Stimulated activated CD8-positive, alpha-beta memory T cell treated with anti-CD3 and anti-CD28 coated beads, Interleukin-15, amount 100 ng/mL, for 24 hours (primary cell): ENCODE measurements at places on chromosomes 16 and 17.

GRCh38 chr16:85310868-85311585 lies 198.8 kb upstream of the CIBAR2 start:
- DNase-seq = no peak

- no peak for DNase-seq
These were observed 344.7 kb downstream of the GRIN2A start for GRCh38 chr16:9837481-9837880.

DNA sequence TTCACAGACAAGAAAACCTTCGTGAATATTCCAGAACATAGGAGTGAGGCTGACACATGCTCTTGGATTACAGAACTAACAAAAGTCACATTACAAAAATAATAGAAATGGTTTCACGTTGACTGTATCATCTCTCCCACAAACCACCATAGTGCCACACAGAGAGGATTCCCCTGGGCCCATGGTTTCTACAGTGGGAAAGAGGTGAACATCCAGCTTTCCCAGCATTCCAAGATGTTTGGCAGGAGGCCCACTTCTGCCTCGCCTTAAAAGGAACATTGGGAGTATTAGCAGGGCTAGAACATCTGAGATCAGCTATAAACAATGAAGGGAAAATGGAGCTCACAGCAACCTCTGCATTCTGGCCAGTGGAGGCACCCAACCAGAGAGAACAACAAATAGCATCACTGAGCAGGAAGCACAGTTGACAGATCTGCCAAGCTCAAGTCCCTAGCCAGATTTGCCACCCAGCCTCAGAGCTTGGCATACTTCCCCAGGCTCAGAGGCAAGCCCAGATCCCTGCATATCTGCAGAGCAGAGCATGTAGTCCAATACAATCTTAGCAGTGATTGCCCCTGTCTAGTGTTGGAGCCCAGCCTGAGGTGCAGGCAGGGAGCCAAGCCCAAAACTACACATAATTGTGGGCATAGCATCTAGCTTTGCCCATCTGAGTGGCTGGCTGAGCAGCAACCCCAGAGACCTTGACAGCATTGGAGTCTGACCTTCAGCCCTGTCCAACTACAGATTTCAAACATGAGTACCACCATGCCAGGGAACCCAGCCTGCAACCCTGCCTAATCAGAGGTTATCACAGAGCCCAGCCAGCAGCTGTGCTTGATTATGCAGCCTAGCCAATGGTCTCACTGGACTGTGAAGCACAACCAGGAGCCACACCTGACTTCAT lies 260.4 kb downstream of the CEP112 start:
- DNase-seq = no peak

GRCh38 chr16:87244636-87245197 lies 72.5 kb downstream of the C16orf95 start:
- no peak for DNase-seq

DNA sequence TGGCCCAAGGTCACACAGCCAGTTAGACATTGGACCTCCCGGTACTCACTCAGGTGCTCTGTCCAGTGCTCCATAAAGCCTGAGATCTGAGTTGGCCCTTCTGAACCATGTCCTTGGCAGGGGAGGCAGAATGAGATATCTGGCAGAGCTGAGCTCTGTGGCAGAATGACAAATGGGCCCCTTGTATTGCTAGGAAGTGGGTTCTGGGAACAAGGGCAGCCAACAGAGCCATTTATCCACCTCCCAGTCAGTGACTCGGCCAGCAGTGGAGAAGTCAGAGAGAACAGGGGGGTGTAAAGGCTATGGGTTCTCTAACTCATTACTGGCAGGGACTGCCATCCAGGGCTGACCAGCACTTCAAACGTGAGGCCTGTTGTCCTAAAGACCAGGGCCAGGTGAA lies 117.1 kb upstream of the NLRP1 start:
- DNase-seq = no peak

GRCh38 chr17:49337884-49338283 lies 24.2 kb downstream of the ZNF652 start:
- no peak for DNase-seq

GRCh38 chr17:34447406-34447805 lies 84.4 kb upstream of the CCL1 start:
- no peak for DNase-seq

DNA sequence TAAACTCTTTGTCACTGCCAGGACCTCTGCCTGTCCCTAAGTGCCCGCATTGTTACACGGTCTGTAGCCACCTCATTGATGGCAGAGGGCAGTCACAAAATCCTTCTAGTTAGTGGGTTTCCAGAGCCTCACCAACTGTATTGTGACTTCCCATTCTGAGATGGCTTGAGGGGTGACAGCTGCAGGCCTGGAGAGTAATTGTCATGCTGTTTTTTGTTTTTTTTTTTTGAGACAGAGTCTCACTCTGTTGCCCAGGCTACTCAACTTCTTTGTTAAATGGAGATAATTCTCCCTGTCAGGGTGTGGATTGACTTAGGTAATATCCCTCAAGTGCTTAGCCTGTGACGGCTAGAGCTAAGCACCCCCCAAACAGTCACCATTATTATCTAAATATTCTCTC lies 77.9 kb downstream of the SDR42E1 start:
- no peak for DNase-seq

DNA sequence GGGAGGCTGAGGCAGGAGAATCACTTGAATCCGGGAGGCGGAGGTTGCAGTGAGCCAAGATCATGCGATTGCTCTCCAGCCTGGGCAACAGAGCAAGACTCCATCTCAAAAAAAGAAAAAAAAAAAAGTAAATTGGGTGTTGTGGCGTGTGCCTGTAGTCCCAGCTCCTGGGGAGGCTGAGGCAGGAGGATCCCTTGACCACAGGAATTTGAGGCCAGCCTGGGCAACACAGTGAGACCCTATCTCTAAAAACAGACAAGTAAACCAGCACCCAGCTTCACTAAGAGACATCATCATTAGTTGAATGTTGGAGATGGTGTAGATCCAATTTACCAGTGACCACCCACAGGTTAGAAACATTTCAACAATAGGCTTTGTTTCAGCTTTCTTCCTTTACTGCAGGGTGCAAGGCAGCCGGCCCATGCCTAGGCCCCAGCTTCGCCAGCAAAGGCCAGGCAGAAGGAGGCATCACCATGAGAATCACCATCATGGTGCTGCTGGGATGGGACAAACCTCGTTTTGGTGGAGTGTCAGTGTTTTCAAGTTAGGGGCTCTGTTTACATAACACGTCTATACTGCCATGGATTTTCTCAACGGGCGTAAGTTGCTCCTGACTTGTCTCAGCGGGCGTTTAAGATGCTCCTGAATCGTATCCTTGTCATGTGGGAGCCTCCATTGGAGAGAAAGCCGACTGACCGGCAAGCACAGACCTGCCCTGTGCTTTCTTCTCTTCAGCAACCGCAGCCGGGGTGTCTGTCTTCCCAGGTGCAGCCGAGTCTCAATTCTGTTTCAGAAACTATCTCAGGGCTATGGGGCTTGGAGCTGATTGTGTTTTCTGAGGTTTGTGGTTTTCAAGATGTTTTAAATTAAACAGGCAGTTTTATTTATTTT lies 7.3 kb downstream of the TCF25 start:
- no peak for DNase-seq

DNA sequence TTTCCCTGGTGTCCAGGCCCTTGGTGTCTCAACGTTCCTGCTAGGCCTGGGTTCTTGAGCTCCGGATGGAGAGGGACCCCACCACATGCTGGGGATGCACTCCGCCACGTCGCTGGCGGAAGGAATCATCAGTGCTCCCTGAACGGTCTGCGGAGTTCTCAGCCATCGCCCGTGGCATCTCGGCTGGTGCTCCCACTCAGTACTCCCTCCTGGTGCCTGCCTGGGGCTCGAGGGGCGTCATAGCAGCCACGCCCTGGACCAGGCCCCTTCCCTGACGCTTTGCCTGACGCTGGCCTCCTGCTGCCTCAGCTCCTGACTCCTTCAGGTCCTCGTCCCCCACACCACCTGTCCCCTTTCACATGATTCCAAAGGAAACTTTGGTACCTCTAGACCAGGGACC lies 95.9 kb upstream of the CIBAR2 start:
- no peak for DNase-seq

DNA sequence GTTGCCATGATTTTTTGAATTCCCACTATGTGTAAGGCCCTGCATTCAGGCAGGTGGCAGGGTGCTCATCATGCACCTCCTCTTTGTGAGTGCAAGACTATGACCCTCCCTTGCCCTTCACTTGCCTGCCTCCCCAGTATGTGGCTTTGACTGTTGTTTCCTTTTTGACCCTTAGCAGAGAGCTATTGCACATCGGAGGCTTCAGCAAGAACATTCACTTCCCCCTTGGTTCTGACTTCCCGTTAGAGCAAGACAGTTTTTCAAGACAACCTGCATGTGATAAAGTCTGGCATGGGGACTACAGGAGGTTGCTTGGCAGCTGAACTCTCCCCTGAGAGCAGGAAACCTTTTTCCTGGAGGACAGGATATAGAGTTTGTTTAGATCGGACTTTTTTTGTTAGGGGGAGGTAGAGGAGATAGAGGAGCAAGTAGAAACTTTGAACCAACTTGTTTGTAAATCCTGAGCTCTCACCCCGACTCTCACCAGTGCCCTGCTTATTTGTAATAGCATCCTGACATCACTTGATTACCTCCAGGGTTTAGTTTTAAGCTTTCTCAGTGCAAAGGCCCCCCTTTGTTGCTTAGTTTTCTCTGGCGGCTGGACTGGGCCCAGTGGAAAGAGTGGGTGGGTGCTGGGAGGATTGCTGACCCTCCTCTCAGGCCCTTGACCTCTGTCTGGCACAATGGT lies 34.3 kb downstream of the LIMD2 start:
- no peak for DNase-seq

DNA sequence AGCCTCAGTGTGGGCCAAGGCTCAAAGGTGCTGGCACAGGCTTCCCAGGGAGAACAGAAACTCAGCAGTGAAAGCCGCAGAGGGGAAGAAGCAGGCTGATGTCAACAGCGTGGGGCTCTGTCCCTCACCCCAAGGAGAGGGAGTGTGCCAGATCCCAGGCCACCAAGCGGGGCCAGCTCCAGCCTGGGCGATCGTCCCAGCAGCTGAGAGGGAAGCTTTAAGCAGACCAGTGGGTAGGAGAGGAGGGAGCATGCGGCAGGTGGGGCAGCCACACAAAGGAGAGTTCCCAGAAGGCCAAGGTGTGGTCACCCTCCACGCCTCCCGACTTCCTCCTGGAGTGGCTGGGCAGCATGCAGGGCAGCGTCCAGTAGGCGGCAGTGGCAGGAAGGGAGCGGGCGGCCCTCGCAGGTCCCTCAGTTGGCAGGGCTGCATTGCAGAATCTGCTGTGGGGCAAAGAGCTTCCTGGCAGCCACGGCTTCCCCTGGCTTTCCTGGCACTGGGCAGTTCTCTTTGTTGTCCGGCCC lies 6.0 kb downstream of the SYNGR2 start:
- no peak for DNase-seq

- DNase-seq = no peak
These were observed 298.5 kb upstream of the FOXF1 start for GRCh38 chr16:86211800-86212199.

DNA sequence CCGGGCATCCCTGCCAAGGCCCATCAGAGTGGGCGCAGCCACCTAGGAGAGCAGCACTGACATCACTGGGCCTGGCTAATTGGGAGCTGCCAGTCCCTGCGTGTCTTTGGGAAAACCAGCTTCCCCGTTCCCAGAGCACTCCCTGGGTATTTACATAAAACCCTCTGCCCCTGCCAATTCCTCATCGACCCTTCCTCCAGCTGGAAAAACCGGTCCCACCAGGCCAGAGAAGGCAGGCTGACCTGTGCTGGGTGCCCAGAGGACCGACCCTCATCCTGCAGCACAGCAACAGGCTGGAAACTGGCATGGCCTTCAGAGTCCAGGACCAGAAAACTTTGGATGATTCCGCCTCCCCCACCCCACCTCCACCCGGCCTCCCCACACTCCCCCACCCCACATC lies 8.2 kb upstream of the FOXN1 start:
- DNase-seq = no peak

GRCh38 chr16:5024632-5025031 lies 9.1 kb downstream of the NAGPA start:
- no peak for DNase-seq

DNA sequence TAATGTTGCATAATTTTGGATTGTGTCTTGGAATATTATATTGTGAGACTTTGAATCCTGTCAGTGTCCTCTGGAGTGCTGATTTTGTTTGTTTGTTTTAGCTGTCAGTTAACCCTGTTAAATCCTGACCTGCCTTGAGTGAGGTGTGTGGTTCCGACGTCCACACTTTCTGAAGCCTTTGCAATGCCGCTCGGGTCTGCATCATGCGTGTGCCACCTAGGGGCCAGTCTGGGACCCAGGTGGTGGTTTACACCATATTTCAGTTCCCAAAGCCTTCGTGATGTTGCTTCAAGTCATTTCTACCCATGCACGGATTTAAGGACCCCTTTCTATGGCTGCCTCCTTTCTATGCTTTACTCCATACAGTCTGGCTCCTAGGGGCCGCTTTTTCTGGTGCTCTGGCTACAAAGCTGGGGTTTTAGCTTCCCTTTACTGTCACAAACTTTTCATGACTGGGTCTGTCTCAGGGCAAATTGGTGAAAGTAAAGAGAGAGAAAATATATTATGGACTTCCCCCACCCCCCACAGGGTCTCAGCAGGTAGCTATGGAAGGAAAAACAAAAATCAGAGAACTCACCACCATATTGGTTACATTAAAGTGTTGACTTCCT lies 11.4 kb upstream of the OR4D1 start:
- no peak for DNase-seq
